A549 treated with DMSO at 1 μM for 4 hours (cell line): ENCODE measurements at places on chromosomes 2 and 18. TPM values are rescaled to one million over a fixed set of nuclear protein-coding genes. Genes with fewer than 3 reads are reported as not detected.

SLC14A1 gene
- total RNA-seq = 0.17 to 0.21 TPM (median 0.19 TPM) in 4 of 5 replicates, not detected in the other

CYS1 gene
- total RNA-seq = 0.65 to 1.7 TPM (median 1.4 TPM) in 5 replicates

IL36RN gene
- 0.06 to 0.14 TPM (median 0.07 TPM) in 5 replicates for total RNA-seq

PLGLB1 gene
- 0.19 to 1.2 TPM (median 0.92 TPM) in 4 of 5 replicates, not detected in the other for total RNA-seq

WDSUB1 gene
- total RNA-seq = 6.1 to 8.8 TPM (median 7.7 TPM) in 5 replicates

DBI gene
- total RNA-seq = 376 to 494 TPM (median 393 TPM) in 5 replicates

GPR39 gene
- total RNA-seq = 8.5 to 12.1 TPM (median 11.9 TPM) in 5 replicates

SERPINB13 gene
- total RNA-seq = not detected in 5 replicates

CPLX4 gene
- not detected in 5 replicates for total RNA-seq

PLCL1 gene
- 0.07 TPM in 1 of 5 replicates, not detected in the others for total RNA-seq

HOXD12 gene
- total RNA-seq = not detected in 5 replicates

TRIM43 gene
- total RNA-seq = 0.05 TPM in 1 of 5 replicates, not detected in the others

RAB6C gene
- not detected in 5 replicates for total RNA-seq

GREB1L gene
- total RNA-seq = 1.7 to 3.9 TPM (median 2.2 TPM) in 5 replicates

MTCL1 gene
- 55.2 to 70.3 TPM (median 61.6 TPM) in 5 replicates for total RNA-seq

ADRA2B gene
- total RNA-seq = 0.03 to 0.09 TPM (median 0.08 TPM) in 4 of 5 replicates, not detected in the other

GKN2 gene
- 2.3 to 4.3 TPM (median 3.7 TPM) in 5 replicates for total RNA-seq

IL36G gene
- not detected in 5 replicates for total RNA-seq

SLC5A6 gene
- 69.7 to 82.2 TPM (median 72.3 TPM) in 5 replicates for total RNA-seq

SERTAD2 gene
- 13.4 to 21.0 TPM (median 17.0 TPM) in 5 replicates for total RNA-seq

DHRS9 gene
- total RNA-seq = 2.4 to 3.9 TPM (median 3.1 TPM) in 5 replicates

VSNL1 gene
- not detected in 5 replicates for total RNA-seq

NTSR2 gene
- not detected in 5 replicates for total RNA-seq

UGT1A10 gene
- 0.05 to 0.26 TPM (median 0.10 TPM) in 3 of 5 replicates, not detected in the others for total RNA-seq

TMEM247 gene
- total RNA-seq = not detected in 5 replicates

M1AP gene
- total RNA-seq = not detected in 5 replicates

RGPD3 gene
- 0.12 to 0.28 TPM (median 0.16 TPM) in 5 replicates for total RNA-seq

ZNF385B gene
- 0.20 TPM in 1 of 5 replicates, not detected in the others for total RNA-seq

PROC gene
- 2.9 to 4.5 TPM (median 3.3 TPM) in 5 replicates for total RNA-seq

IL18R1 gene
- total RNA-seq = 0.47 to 1.4 TPM (median 0.95 TPM) in 5 replicates

LOXL3 gene
- 0.25 to 0.55 TPM (median 0.40 TPM) in 5 replicates for total RNA-seq

EPHA4 gene
- 0.37 to 1.2 TPM (median 0.72 TPM) in 5 replicates for total RNA-seq

HOXD11 gene
- 6.6 to 9.7 TPM (median 8.2 TPM) in 5 replicates for total RNA-seq

HNMT gene
- 0.28 to 1.2 TPM (median 0.44 TPM) in 5 replicates for total RNA-seq

COL6A3 gene
- total RNA-seq = 0.03 to 0.11 TPM (median 0.09 TPM) in 5 replicates

SERPINB11 gene
- total RNA-seq = 0.07 to 0.08 TPM in 2 of 5 replicates, not detected in the others

SOCS6 gene
- 25.9 to 37.4 TPM (median 32.4 TPM) in 5 replicates for total RNA-seq

DYSF gene
- 0.72 to 1.2 TPM (median 0.85 TPM) in 5 replicates for total RNA-seq

UGT1A9 gene
- 3.7 to 6.5 TPM (median 4.9 TPM) in 5 replicates for total RNA-seq

KCNJ3 gene
- total RNA-seq = not detected in 5 replicates

GCG gene
- not detected in 5 replicates for total RNA-seq

GATA6 gene
- total RNA-seq = 2.2 to 3.1 TPM (median 2.7 TPM) in 5 replicates
